Fibroblast of skin of left quadriceps (primary cell): ENCODE measurements at places on chromosomes 7 and 10.

DNA sequence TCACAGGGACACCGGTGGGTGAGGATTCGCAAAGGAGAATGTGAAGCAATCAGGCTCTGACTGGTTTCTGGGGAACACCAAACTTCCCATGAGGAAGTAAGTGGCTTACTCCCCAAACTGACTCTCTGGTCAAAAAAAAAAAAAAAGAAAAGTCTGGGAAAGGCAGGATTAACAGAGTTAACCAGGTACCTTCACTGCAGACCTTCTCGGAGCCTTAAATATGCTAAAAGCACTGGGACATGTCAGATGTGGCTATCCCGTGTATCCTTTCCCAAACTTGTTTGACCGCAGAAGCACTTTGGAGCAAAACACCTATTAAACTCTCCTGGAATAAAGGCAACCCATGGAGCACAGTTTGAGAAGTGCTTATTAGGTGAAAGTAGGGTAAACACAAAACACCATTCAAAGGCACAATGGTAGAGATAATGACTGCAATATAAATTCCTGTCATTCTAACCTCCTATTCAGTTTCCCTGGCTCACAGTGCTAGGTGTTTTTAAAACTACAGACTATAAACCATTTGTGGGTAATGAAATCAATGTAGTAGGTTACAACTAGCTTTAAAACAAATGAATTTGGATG lies 44.1 kb upstream of the MXI1 start:
- DNase-seq: no peak

DNA sequence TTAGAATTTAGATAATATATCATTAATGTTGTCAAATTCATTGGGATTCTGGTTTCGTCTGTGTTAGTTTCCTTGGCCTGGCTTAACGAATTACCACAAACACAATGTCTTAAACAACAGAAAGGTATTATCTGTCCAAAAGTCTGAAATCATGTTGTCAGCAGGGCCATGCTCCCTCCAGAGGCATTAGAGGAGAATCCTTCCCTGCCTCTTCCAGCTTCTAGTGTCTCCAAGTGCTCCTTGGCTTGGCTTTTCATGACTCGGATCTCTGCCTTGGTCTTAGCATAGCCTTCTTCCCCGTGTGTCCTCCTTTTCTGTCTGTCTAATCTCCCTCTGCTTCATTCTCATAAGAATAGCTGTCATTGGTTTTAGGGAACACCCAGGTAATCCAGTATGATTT lies 482.5 kb downstream of the SEMA3D start:
- no peak for DNase-seq

DNA sequence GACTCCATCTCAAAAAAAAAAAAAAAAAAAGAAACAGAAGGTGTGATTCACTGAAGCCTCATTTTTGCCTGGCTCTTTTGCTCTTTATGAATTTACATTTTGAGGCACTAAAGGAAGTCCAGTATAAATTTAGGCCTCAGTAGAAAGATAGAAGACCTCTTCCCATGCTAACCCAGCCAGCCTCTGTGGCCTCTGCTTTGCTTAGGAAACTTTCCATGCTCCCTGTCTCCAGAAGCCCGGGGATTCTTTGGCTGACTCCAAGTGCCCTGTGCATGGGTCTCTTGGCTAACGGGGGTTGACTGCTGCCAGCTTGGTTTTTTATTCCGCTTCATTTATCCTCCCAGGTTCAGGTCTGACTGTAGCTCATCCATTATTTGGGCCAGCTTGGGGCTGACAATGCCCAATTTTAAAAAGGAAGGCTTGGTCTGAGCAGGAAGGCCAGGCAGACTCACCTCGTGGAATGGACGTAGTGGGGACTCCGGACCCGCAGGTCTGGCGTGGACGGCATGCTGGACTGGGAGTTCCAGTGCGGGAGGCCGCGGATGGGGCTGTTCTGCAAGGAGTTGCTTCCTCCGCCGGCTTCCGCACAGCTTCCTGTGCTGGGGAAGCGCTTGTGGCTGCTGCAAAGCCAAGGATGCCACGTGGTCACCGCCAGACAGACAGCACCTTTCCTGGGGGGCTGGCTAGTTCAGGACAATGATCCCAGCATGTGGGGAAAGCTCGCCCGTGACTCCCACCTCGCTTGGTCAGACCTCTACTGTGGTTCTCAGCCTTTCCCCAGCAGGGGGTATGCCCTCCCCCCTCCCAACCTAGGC lies 72.3 kb downstream of the PRPF18 start:
- DNase-seq: no peak

GRCh38 chr7:139131601-139132041 lies 22.1 kb upstream of the ZC3HAV1 start:
- no peak for DNase-seq

DNA sequence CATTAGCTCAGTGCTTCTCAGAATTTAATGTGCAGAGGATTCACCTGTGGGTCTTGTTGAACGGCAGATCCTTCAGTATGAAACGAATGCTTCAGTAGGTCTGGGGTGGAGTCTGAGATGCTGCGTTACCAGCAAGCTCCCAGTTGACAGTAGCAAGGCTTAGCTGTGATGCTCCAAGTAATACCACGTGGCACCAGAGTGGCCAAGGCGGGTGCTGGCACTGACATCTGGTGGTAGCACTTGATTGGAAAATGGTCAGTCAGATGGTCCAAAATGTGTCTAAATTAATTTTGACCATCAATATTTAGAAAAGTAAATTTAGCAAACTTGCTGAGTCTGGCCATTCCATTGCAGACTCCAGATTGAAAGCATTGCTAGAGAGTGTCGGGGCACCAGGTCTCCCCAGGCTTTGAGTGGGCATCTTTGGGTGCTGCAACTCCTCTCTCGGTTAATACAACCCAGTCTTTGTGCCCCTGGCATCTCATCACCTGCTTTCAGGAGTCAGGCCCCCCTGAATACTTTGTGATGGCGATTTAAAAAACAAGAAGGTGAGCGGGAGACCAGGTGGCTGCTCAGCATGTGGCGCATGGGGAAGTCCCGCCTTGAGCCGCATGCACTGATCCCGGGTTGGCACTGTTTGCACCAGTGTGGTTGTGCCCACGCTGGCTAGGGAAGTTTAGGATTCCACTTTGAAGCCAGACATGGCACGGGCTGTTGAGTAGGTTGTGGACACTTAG lies 130.1 kb downstream of the NT5C2 start:
- no peak for DNase-seq

- no peak for DNase-seq
These were observed 26.5 kb upstream of the SMIM30 start for GRCh38 chr7:113144817-113145216.

- peak; percentile 81 for DNase-seq
These were observed 15.3 kb downstream of the ECHDC3 start for GRCh38 chr10:11757454-11757820.

GRCh38 chr7:26112203-26112740 lies 39.7 kb upstream of the NFE2L3 start:
- no peak for DNase-seq

- no peak for DNase-seq
These were observed 72.6 kb downstream of the PDSS1 start for GRCh38 chr10:26770069-26770468.

DNA sequence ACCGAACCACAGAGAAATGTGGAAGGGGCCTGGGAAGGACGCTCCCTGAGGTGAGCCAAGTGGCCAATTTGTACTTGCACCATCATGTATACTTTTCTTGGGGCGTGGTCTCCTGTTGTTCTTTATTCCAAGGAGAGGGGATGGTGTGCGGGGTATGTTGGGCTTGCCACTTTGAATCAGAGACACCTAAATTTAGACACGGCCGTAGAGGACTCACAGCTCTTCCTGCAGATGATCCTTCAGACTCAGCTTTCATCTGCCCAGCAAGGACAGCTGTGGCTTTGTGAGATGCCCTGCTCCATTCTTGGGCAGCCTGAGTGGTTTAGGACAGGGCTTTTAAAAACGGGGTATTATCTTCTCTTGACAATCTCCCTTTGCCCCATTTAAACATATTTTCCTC lies 473.2 kb downstream of the REEP3 start:
- no peak for DNase-seq

GRCh38 chr7:1769286-1770200 lies 99.5 kb downstream of the ELFN1 start:
- DNase-seq: no peak

DNA sequence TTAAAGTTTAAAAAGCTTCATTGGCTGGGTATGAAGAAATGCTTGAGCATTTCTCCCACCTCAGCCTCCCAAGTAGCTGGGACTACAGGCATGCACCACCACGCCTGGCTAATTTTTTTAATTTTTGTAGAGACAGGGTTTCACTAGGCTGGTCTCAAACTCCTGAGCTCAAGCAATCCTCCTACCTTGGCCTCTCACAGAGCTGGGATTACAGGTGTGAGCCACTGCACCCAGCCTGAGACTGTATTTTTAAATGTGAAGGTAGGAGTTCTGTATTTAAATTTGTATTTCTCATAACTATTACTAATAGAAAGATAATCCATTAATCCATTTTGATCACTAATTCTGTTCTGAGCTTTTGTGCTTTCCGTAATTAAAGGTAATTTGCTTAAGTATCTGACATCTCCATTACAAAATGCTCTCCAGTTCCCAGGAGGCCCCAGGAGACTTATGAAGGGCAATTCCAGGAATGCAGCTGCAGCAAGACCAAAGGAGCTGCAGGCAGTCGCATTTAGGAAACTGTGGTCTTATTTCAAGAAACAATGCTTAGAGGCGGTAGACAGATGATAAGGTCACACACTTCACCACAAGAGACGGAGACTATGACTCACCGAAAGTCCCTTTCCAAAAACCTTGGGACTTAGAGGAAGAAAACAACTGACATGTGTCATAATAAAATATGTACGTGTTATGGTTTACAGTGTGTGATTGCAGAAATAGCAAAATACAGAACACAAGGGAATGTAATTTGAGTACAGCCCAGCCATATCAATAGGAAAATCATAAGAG lies 23.3 kb downstream of the YAE1 start:
- peak; percentile 52 for DNase-seq

DNA sequence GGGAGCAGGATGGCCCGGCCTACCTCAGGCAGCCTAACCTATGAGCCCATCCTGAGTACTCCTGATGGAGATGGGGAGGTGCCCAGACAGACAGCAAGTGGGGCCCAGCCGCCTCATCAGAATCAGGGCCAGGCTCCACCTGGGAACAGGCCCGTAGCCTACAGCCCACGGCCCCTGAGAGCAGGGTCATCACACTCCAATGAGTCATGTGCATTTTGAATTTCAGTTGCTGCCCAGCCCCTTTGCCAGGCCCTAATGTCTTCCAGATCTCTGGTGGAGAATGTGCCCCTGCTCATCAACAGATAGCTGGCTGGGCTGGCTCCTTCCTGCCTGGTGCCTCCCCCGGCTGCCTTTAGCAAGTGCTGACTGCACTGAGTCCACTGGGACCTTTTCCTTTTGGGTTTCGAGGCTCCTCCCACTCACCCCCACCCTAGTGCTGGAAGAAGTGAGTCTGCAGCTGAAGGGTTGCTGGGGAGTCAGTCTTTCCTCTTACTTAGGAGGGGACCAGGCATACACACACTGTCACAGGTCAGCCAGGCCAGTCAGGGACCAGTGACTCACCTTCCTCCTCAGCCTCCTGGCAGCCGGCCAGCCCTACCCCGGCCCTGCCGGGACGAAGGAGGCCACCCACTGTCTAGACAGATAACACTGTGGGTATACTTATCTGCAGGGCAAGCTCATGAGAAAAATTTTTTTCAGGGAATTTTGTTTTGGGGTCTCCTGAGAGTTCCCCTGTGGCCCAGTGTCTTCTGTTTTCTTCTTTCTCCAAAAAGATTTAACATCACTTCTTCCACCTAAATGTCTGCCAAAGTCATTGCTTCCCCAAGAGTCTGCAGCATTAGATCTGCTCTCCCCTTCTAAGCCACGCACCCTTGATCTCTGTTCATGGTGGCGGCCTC lies 9.1 kb upstream of the ASIC3 start:
- DNase-seq: no peak

- no peak for DNase-seq
These were observed 644.6 kb downstream of the AUTS2 start for GRCh38 chr7:70242826-70243225.

- DNase-seq: no peak
These were observed 47.9 kb downstream of the PIP4K2A start for GRCh38 chr10:22666287-22667092.

GRCh38 chr7:100893910-100894721 lies 1.6 kb downstream of the ACHE start:
- DNase-seq: no peak

- DNase-seq: no peak
These were observed 561 bp upstream of the HNRNPF start for GRCh38 chr10:43409385-43410109.

GRCh38 chr7:100088621-100089457 lies at the start of gene COPS6:
COPS6 (plus strand) TSS chr7:100088969; CDS start chr7:100088991, 22 bp downstream.
- DNase-seq: peak; percentile 54

DNA sequence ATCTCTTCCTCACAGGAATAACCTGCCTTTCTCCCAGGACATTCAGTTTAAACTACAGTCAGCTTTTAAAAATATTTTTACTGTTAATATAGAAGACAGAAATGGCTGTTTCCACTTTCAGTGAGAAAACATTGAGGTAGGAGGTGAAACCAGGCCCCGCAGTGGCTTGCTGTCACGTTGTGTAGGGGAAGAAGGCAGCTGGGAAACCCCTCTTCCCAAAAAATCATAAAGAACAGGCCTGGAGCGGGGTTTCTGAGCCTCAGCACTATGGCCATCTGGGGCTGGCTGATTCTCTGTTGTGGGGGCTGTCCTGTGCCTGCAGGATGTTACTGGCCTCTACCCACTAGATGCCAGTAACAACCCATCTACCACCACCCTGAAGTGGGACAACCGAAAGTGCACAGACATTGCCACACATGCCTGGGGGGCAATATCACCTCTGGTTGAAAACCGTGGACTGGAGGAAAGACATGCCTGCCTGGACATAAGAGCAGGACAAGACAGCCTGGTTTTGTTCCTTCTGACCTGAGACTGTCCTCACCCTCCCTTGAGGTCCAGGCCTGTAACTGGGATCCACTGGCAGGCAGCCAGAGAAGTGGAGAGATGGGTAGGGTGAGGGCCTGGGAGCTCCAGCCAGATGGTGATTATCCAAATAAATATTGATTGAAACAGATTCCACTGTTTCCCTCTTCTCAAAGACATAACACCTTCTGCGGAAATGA lies 43.9 kb downstream of the KCNH2 start:
- no peak for DNase-seq

DNA sequence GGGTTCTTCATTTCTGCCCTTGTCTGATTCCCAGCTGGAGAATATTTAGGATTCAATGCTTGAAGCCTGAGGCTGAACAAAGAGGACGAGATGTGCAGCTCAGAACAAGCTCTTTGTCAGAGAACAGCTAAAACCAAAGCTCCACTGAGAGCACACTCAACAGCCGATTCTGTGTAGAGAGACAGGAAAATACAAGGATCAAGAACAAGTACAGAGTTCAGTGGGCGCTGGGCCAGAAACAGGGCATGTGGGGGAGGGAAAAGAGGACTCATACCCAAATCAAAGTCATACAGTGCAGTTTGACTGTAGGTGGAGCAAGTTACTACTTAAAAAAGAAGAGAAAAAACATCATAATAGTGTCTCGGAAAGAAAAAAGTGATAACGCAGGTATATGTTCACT lies at the start of gene AGMO:
Gene AGMO, minus strand, starts transcription at position 181 of the 400 bp plus-strand sequence.
- DNase-seq: no peak

GRCh38 chr10:128280271-128280670 lies 154.0 kb upstream of the MKI67 start:
- no peak for DNase-seq
